ENCODE measurements at places on chromosomes 3 and 15.
A peak's percentile ranks its signal among the peaks of the same experiment; 100 is the strongest.

DNA sequence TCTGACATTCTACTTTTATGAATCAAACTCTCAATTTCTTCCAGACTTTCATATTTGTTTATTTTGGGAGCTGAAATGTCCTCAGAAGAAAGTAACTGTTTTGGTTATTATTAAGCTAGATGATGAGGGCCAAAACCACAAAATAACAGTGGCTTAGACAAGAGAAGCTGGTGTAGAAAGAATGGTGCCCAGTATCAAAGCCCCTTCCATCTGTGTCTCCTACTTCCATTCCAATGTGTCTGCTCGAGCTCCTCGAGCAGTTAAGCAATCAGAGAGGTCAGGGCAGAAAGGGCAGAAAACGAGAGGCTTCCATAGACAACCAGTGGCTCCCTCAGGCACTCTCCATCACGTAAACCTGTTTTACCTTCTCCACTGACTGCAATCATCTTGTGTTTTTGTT is 59.7 kb upstream of the MAGI1 start:
- no peak for DNase-seq
- H3K36me3 ChIP-seq: no peaks in the 10 kb centered on the region
- no peaks in the 10 kb centered on the region for H3K27me3 ChIP-seq

DNA sequence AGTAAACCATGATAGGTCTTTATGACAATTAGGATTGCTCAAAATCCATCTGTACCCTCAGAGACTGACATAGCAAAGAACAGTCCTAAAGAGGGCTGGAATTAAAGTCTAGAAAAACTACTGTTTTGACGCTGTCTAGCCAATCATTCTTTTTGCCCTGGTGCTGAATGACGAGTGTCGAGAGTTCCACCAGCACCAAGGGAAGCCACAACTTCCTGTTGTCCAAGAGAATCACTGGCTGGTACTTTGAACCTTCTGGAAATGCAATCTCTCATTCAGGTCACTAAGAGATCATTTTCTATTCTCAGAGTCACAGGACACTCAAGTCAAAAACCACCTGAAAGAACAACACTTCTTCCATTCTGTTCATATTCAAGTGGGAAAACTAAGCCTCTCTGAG is 37.7 kb downstream of the FBN1 start:
- H3K36me3 ChIP-seq: no peaks in the 10 kb centered on the region
- H3K4me1 ChIP-seq: no peaks in the 10 kb centered on the region
- H3K27me3 ChIP-seq: no peaks in the 10 kb centered on the region
- H3K27ac ChIP-seq: no peak overlapping the region
- H3K4me3 ChIP-seq: no peak overlapping the region

- H3K4me3 ChIP-seq: no peak overlapping the region
- H3K4me1 ChIP-seq: peaks cover 37% of the 10 kb centered on the region
- no peak overlapping the region for H3K27ac ChIP-seq
Measured at GRCh38 chr3:58052373-58053273, 44.4 kb downstream of the FLNB start.

GRCh38 chr3:131228522-131228921 is 153.1 kb upstream of the NUDT16 start:
- no peaks in the 10 kb centered on the region for H3K27me3 ChIP-seq
- H3K36me3 ChIP-seq: no peaks in the 10 kb centered on the region
- no peak overlapping the region for H3K27ac ChIP-seq
- DNase-seq: no peak
- no peak overlapping the region for H3K4me3 ChIP-seq

DNA sequence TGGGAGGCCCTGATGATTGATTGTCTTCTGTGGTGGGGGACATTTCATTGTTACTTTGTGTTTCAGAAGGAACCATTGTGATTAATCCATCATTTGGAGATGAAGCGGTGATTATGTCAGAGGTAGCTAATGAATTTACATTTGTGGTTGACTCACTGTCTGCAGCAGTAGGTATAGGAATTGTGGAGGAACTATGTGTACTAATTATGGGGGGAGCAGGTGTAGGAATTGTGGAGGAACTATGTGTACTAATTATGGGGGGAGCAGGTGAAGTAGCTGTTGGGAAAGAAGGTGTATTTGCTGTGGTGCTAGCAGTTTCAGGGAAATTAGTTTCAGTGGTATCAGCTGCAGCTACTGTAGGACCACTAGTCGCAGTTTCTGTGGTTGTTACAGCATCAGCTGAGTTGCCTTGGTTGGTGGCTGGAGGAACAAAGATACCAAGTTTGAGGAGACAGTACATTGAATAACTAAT is 6.9 kb downstream of the MUC13 start:
- H3K4me3 ChIP-seq: no peak overlapping the region
- no peak overlapping the region for H3K27ac ChIP-seq
- peaks cover 15% of the 10 kb centered on the region for H3K27me3 ChIP-seq
- DNase-seq: no peak
- peaks cover 7% of the 10 kb centered on the region for H3K4me1 ChIP-seq

DNA sequence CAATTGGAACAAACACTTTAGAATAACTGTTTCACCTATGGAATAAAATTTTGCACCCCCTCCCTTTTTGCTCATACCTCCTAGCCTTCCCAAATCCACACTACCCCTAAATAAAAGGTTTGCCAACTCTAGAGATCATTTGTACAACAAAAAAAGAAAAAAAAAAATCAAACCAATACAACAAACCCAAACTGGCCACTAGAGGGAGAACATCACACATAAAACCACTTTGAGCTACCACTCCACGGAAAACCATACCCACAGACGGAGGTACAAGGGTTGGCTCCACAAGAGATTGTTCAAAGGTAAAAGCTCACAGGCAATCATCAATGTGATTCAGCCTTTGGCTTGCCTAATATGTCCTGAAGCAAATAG is 47.6 kb downstream of the SETMAR start:
- no peaks in the 10 kb centered on the region for H3K27me3 ChIP-seq
- peak; percentile 30 for DNase-seq
- peaks cover 3% of the 10 kb centered on the region for H3K36me3 ChIP-seq

DNA sequence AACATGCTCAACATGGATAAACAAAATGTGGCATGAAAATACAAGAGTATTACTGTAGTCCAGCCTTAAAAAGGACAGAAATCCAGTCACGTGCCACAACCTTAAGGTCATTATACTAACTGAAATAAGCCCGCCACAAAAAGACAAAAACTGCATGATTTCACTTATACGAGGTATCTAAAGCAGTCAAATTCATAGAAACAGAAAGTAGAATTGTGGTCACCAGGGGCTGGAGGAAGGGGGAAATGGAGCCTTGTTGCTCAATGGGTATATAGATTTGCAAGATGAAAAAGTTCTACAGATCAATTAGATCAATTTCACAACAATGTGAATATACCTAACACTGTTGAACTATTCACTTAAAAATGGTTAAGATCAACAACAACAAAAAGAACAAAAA is 7.4 kb downstream of the GLB1 start:
- H3K4me1 ChIP-seq: peaks cover 59% of the 10 kb centered on the region
- H3K36me3 ChIP-seq: peaks cover 57% of the 10 kb centered on the region
- no peaks in the 10 kb centered on the region for H3K27me3 ChIP-seq
- H3K27ac ChIP-seq: peak overlapping the region; percentile 42

DNA sequence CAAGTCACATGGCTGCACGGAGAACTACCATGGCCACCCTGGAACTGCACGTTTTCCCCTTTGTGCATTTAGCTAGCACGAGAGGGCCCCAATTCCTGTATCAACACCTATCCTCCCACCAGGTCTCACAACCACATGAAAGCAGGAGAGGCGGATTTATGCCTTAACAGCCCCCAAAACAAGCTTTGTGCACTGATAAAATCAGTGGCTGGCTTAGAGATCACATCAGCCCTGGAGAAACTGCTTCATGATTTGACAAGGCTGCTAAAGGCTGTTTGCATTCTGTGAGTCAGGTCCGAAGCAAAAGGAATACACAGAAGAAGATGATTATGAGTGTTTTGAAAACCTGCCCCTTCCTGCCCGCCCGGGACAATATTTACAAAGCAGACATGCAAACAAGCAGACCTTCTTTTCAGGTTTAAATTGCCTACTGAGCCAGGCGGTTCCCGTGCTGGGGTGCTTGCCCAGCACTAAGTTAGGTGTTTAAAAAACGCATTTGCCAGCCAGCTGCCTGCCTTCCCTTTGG is 25.9 kb downstream of the CEMIP start:
- no peaks in the 10 kb centered on the region for H3K27me3 ChIP-seq
- DNase-seq: peak; percentile 17
- H3K4me1 ChIP-seq: peaks cover 27% of the 10 kb centered on the region
- H3K27ac ChIP-seq: no peak overlapping the region
- H3K36me3 ChIP-seq: no peaks in the 10 kb centered on the region

- no peak overlapping the region for H3K4me3 ChIP-seq
- DNase-seq: no peak
- H3K27me3 ChIP-seq: no peaks in the 10 kb centered on the region
- no peak overlapping the region for H3K27ac ChIP-seq
Measured at GRCh38 chr3:81152156-81152555, 609.3 kb downstream of the GBE1 start.

- H3K4me3 ChIP-seq: no peak overlapping the region
- no peak for DNase-seq
Measured at GRCh38 chr3:36477655-36478054, 97.4 kb downstream of the STAC start.

DNA sequence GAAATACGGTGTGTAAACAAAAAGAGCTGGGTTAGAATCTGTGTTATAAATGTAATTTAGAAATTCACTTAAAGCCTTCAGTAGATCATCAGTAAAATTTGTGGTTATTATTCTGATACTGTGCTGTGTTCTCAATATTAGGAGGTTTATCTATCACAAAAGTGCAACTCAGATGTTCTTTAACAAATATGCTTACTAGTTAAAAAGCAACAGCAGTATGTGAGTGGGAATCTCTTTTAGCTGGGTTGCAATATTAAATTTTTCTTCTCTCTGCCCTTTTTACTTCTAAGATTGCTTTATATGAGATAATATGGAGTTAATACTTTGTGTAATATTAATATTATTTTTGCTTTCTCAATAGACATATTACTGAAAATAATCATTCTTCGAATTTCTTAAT is 53.4 kb downstream of the CHD2 start:
- DNase-seq: no peak
- H3K4me3 ChIP-seq: no peak overlapping the region
- H3K36me3 ChIP-seq: peaks cover 76% of the 10 kb centered on the region
- H3K4me1 ChIP-seq: peaks cover 21% of the 10 kb centered on the region

GRCh38 chr3:118536764-118537163 is 497.9 kb downstream of the IGSF11 start:
- no peaks in the 10 kb centered on the region for H3K27me3 ChIP-seq
- no peak for DNase-seq
- H3K4me3 ChIP-seq: no peak overlapping the region

All from activated naive CD8-positive, alpha-beta T cell treated with anti-CD3 and anti-CD28 coated beads for 36 hours (primary cell).